ENCODE measurements at places on chromosomes 4 and X.

GRCh38 chr4:186146458-186146857 lies 42.0 kb downstream of the FAM149A start:
- no peak for DNase-seq

- DNase-seq, result no peak
Observed at GRCh38 chr4:26388671-26389070, 67.9 kb downstream of the RBPJ start.

- peak; percentile 22 for DNase-seq
Observed at GRCh38 chr4:52657618-52658501, 1.2 kb downstream of the USP46 start.

DNA sequence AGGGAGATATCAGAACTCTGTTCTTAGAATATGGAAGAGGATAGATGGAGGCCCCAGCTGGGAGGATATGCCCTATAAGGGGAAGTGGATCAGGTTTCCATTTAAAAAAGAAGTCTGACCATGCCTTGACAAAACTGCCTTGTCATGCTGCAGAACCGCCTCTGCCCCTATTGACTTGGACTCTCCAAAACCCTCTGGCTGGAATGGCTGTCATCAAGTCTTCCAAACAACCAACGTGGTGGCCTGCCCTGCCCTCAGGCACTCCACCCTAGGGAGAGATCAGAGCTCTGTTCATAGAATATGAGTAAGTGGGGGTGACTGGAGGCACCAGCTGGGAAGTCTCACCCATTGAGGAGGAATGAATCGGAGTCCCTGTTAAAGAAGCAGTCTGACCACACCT lies 114.9 kb downstream of the VSIG4 start:
- no peak for DNase-seq

DNA sequence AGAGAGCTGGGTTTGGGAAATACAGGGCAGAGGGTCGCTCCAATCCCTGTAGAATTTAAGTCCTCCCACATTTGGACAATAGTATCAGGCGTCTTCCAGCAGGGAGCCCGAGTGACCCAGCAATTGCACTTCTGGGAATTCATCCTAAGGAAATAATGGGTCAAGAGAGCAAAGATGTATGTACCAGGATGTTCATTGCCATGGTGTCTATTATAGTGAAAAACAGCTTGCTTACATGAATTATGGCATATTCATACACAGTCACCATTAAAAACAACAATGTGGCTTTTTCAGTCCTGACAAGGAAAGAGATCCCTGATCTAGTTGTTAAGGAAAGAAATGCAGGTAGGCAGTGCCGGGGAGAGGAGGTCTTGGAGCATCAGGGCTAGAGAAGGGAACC lies 167.7 kb downstream of the PJA1 start:
- no peak for DNase-seq

- no peak for DNase-seq
Observed at GRCh38 chr4:108060164-108060563, 70.5 kb downstream of the HADH start.

GRCh38 chr4:6988016-6988715 lies 55.0 kb upstream of the TADA2B start:
- no peak for DNase-seq

DNA sequence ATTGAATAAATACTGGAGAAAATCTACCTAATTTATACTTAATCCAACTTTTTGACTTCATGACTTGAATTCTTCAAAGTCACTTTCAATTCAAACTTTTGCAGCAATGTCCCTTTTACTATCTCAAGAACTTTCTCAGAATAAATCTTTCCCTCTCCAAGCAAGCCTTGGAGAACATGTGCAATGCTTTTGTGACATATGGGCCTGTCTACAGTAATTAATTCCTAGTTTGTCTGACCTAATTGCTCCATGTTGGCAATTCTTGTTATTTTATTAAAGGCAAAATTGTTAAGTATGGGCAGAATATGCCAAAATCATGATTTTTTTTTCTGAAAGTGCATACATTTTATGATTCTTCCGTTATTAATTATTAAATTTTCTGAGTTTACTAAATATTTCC lies 1115.3 kb downstream of the PDHA2 start:
- no peak for DNase-seq

GRCh38 chr4:69831646-69832325 lies 28.2 kb downstream of the SULT1E1 start:
- no peak for DNase-seq

- no peak for DNase-seq
Observed at GRCh38 chrX:120662662-120663061, 32.8 kb upstream of the C1GALT1C1 start.

DNA sequence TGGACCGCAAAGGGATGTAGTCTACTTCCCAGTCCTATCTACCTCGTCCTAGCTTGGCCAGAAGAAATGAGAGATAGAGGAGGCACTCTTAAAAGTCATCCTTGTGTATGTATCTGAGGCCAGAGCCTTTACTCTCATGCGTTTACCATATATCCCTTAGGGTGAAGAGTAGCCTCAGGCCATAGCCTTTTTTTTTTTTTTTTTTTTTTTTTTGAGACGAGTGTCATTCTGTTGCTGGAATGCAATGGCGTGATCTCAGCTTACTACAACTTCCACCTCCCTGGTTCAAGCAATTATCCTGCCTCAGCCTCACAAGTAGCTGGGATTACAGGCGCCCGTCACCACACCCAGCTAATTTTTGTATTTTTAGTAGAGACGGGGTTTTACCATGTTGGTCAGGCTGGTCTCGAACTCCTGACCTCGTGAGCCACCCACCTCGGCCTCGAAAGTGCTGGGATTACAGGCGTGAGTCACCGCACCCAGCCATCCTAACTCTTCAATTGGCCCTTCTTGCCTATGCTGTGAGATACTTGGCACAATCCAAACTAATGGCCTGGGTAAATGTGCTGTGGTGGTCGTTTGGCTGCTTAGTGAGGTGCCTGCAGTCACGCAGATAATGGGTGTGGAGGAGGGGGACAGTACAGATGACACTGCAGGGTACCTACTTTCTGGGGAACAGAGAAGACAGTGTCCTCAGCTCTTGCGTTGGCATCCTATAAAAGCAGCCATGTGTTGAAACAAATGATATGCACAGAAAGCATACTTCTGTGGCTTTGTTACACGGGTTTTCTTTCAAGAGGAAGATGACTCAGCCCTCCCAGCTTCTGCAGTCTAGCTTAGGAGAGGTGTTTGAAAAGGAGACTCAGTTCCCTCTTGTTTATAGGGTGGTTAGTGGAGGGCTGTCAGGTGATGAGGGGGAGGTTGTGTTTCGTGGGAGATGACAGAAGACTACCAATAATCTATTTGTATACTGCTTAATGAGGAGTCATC lies 10.4 kb upstream of the DGAT2L6 start:
- DNase-seq, result peak; percentile 27

GRCh38 chr4:21901831-21902230 lies 46.7 kb downstream of the KCNIP4 start:
- no peak for DNase-seq

- no peak for DNase-seq
Observed at GRCh38 chr4:174358410-174358809, 74.7 kb downstream of the CEP44 start.

DNA sequence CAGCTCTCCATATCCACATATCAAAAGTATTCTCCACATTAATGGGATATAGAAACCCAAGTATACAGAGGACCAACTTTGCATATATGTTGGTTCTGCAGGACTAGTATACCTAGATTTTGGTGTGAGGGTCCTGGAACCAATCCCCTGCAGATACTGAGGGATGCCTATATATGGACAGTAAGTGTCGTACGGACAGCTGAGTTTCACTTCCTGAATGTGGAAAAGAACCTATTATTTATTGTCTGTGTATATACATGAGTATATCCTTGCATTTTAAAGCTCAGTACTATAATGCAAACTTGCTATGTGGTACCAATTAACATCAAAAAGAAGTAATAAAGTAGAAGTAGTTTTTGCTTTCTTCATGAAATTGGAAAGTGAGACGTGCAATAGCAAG lies 101.9 kb downstream of the FBXW7 start:
- no peak for DNase-seq

- no peak for DNase-seq
Observed at GRCh38 chrX:63050225-63050624, 300.9 kb downstream of the SPIN4 start.

DNA sequence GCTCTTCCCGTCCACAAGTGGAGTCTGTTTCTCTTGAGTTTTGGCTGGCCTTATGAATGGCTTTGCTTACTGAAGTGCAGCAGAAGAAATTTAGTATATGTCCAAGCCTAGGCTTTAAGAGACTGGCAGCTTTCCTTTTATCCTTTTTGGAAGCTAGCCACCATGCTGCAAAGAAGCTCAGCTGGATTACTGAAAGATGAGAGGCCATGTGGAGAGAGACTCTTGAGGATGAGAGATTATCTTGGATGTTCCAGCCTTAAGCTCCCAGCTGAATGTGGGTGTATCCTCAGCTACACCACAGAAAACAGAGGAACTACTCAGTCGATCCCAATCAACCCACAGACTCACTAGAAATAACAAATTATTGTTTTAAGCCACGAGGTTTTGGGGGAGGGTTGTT lies 12.5 kb downstream of the CCNG2 start:
- no peak for DNase-seq

DNA sequence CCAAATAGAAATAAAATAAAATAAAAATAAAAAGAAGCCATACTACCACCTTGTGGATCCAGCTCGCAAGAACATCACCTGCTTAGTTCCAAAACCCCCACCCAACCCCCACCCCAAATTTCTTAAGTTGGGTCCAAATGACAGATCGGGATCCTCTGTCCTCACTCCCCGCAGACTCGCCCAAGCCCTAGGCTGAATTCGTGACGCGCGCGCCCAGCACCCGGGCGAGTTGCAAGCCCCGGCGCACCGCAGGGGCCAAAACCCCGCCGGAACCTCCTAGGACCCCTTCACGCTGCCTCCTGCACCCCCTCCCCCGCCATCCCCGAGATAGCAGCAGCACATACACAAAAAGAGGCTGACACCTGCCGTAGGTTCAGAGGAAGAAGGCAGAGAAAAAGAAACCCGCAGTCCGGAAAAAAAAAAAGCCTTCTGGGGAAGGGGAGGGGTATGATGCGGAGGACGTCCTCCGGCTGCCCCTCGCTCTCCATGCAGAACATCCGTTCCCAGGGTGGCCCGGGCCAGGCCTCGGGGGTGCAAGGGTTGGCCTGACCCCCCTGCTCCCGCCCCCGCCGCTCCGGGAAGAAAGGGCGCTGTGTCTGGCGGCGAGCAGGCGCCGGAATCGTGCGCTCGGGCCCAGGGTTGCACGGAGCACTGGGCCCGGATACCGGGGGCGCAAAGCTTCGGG lies 2.6 kb downstream of the NLGN4X start:
- no peak for DNase-seq

DNA sequence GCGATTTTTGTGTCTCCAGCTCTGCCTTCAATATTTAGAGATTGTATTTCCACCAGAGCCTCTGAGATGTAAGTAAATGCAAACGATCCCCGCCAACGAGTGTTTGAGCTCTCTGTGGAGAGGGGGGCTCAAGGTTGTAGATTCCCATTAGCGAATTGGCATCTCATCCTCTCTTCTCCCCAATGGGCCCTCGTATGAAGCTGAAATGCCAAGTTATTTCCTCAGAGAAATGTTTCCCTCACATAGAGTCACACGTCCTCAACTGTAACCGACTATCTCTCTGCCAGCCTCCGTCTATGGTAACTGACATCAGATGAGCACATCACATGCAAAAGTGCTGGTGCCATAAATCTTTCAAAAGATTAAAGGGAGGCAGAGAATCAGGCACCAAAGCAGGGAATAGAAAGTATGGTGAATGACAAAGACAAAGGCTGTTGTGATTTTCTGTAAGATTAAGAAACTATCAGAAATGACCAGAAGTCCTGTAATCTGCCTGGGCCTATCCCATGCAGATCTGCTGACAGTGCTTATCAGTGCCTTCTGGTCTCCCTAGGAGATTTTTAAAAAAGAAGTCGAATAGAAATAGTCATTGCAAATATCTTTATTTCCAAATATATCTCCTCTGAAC lies 157.1 kb downstream of the PDGFRA start:
- DNase-seq, result no peak

DNA sequence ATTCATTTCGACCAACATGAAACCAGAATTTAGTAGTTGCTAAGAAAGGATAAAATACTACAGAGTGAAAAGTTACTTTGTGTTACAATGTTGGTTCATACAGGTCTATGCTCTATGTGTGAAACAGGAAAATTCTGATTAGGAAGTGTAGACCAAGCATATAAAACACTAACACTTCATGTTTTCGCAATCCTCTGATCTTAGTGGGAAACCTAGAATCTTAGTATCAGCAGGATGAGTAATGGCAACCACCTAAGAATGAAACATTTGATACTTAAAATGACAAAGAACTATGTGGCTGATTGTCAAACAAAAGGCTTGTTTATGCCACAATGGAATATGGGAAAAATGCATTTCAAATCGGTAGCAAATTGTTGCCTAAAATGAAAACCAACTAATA lies 116.1 kb downstream of the AMMECR1 start:
- DNase-seq, result no peak

DNA sequence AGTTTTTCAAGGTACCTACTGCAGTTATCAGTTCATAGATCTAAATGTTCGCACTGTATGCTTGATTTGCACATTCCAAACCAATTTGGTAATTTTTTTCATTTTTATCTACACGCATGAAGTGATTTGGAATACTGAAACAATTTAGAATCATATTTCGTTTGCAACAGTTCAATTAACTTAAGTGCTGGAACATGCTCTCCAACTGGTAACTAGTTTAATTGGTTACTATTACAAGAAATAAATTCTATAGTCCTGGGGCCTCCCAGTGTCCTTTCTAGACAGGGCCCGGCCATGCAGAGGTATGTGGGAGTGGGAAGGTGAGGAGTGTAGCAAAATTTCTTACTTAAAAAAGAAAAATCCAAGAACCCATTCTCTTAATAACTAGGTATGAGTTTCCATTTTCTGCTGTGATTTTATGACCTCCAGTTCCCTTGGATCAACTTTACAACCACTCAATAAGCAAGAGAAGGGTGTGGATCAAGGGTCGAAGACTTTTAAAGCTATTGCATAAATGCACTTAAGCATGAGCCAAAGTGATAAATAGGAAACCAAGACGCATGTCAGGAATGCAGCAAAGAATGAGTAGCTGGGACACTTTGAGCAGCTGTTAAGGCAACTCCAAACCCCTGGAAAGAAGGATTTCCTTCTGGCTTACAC lies 106.9 kb downstream of the PPARGC1A start:
- DNase-seq, result no peak

- peak; percentile 82 for DNase-seq
Observed at GRCh38 chr4:153152501-153153338, 51.5 kb upstream of the TRIM2 start.

DNA sequence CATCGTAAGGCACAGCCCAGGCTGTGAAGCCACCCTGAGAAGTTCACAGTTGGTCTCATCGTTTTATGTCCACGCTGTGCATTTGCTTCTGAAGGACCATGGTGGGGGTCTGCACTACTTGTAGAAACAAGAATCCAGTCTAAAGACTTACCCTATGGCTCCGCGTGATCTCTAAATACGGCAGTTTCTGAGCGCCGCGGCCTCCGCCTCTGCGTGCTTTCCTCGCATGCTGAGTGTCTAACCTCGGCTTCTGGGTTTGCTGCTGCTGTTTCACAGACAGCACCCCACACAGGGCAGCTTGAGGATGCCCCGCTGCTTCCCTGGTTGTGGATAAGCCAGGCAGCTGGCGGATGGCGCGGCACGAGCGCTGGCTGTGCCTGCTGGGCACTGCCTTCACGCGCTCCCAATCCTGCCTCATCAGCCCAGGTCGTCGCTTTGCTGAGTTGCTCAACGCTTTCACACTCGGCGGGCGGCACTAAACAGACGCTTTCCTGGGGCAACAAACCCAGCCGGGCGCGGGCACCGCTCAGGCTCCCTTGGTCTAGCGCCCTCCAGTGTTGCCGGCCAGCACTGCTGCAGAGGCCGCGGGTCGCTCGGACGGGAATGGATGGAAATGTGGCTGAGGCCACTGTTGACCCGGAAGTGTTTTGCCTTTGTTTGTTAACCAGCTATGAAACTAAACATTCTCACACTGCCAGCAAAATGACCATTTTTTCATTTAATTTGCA lies 39.2 kb downstream of the FGFRL1 start:
- peak; percentile 14 for DNase-seq

GRCh38 chrX:25083661-25084060 lies 67.9 kb upstream of the ARX start:
- no peak for DNase-seq
